ENCODE measurements at places on chromosomes 6 and 20.

DNA sequence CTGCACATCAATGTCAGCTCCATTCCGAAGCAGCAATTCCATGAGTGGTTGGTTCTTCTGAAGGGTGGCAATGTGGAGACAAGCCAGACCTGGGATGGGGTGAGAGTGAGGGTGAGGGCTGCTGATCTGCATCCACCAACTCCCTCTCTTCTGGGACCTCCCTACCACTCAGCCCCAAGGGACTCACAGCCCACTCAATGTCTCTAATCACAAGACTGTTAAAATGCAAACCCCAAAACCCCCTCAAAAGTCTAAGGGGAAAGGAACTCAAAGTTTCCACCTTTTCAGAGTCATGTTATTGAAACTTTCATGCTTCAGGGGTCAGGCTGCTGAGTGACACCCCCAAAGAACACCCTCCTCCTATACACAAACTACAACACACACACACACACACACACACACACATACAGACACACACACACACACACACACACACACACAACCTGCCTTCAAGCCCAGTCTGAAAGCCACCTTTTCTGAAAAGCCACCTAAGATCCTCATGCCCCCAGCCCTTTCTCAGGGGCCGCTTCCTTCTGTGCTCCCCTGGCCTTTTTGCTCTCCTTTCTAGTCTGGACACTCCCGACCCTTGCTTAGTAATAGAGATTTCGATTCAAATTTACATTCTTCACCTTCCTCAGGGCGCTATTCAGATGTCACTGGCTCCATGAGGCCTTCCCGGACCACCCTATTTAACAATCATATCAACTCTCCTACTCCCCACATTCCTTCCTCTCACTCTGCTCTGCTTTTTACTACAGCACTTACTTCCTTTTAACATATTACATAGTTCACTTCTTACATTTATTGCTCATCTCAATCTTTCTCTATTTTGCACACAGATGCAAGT lies 3.3 kb upstream of the SLC35B2 start:
- DNase-seq = no peak

- no peak for DNase-seq
Measured at GRCh38 chr20:45685896-45686295, 15.9 kb upstream of the WFDC11 start.

DNA sequence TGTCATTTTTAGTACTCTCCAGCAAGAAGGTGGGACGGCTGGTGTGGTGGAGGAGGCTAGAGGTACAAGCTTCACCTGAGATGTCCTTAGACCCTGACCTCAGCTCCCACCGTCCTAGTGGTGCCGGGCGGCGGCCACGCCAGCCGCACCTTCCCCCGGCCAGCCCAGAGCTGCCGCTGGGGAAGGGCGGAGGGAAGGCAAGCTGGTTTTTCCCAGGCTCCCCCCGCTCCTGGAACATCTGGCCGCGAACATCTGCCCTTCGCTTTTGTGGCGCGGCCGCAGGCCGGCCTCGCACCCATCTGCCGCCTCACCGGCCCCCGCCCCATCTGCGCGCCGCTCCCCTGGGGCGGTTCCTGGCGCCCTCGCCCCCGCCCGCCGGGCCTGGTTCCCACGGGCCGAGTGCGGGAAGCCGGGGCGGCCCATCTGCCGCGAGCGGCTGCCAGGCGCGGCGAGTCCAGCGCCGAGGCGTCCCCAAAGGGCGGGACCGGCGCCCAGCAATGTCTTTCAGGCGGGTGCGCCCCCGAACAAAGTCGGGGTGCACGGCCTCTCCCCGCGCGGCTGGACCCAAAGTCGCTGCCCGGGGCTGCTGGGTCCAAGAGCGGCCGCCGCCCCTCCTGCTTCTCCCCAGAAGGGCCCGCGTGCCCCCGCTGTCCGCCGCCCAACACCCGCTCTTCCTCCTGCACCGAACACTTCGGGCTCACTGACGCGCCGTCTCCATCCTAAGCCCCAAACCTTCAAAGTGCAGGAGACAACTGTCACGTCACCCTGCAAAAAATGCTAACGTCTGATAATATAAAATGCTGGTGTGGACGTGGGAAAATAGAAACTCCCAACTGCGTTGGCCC lies 17.3 kb upstream of the ID1 start:
- peak; percentile 54 for DNase-seq

DNA sequence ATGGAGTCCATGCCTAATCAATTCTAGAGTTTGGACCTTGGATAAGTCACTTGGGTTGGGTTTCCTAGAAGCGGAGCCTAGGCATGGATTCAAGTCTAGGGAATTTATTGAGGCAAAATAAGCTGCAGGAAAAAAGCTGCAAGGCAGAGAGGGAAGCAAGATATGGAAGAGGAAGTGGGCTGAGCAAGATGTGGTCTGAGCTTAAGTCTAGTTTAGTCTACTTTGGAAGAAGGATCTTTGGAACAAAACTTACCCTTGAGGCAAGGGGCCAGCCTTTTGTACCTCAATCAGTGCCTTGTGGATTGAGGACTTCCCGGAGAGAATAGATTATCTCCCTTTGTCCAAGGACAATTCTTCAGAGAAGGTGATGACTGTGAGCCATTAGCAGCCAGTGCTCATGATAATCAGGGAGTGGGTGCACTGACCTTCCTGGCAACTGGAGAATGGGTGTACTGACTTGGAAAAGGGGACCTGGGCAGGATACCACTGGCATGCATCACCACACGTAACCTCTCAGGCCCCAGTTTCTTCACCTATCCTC lies 10.9 kb downstream of the ZSCAN9 start:
- DNase-seq = no peak

GRCh38 chr6:15527838-15528617 lies 134.8 kb downstream of the DTNBP1 start:
- no peak for DNase-seq

- DNase-seq = no peak
Measured at GRCh38 chr6:41581381-41581991, 35.3 kb downstream of the FOXP4 start.

- no peak for DNase-seq
Measured at GRCh38 chr6:144647971-144648651, 363.0 kb downstream of the UTRN start.

DNA sequence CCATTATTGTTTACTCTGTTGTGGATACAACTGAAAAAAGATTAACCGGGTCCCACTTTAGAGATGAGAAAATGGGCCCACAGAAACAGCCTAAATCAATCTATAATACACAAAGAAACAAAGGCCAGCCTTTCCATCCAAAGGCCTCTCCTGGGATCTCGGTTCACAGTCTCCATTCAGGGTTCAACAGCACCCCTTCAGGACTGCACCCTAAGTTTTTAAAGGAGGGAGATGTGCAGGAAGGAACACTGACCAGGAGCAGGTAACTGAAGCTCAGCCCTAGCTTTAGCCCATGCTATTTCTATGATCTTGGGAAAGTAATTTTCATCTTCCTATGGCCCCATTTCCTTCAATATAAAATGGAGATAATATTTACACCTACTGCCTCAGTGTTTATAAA lies 147.7 kb downstream of the BTBD9 start:
- DNase-seq = no peak

GRCh38 chr6:87687296-87687695 lies 14.7 kb downstream of the AKIRIN2 start:
- DNase-seq = no peak

DNA sequence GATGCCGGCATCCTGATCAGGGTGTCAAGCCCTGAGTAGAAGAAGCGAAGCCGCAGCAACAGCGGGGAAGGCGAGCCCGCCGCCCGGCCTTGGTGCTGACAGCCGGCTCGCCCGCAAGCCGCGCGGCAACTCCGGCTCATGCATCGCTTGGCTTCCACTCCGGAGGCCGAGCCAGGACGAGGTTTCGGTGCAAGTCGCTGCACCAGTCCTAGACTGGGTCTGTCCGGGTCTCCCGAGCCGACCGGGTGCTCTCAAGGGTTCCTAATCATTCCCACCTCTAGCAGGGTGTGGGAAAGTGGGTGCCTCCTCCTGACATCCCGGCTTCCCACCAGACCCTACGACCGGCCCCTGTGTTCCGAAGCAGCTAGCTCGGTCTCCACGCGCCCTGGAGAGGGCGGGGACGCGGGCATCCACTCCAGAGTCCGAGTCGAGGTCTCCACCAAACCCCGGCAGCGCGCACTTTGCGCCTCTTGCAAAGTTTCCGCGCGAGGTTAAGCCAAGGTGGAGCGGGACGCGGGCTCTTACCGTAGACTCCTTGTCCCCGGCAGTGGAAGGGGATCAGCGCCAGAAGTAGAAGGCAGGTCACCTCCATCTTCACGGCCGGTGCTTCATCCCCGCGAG lies 1.4 kb downstream of the MDGA1 start:
- DNase-seq = no peak

DNA sequence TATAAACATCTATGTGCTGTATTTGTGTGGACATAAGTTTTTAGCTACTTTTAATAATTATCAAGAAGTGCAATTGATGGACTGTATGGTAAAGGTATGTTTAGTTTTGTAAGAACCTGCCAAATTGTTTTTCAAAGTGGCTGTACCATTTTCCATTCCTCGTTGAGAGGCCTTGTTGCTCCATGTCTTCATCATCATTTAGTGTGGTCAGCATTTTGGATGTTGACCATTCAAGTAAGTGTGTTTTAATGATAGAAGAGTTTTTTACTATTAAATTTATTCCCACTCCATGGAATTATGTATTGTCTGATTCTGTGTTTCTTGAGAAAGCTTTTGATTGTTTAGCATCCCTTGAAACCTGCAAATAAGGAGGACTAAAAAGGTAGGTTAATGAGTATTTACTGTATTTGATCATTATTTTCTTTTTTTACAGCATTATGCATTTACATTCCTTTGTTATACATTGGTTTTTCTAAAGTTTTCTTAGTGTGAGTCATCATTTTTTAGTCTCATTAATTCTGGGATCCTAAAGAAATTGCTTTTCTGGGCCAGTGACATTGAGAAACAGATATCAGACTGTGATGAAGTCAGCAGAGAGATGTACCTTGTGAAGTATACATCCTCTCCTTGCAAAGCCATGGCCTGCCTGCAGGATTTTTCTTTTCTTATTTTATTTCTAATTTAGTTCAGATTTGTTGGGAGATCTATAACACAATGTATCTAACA lies 312.8 kb upstream of the PTCHD4 start:
- DNase-seq = no peak

DNA sequence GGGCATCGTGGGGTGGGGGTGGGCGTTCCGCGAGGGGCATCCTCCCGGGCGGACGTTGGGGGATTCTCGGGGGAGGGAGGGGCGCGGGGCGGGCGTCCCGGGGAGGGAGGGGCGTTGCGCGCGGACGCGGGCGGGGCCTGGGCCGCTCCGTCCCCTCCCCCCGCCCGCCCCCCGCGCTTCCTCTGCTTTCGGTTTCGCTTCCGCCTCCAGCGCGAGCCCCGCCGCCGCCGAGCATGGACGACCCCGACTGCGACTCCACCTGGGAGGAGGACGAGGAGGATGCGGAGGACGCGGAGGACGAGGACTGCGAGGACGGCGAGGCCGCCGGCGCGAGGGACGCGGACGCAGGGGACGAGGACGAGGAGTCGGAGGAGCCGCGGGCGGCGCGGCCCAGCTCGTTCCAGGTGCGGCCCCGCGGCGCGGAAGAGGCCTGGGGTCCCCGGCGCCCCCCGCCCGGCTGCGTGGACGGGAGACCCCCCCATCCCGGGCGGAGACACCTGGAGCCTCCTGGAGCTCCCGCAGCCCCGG lies at the start of gene OGFR:
TSS of gene OGFR (plus strand) at position 209 of the 528 bp plus-strand sequence. CDS start at position 234, 25 bp downstream.
- DNase-seq = no peak
